Muscle of arm (tissue), 14 donors: ENCODE measurements at places on chromosomes 7 and 10. TPM values are rescaled to one million over a fixed set of nuclear protein-coding genes. Genes with fewer than 3 reads are reported as not detected.
A peak's percentile ranks its signal among the peaks of the same experiment; 100 is the strongest.

- no peak for DNase-seq
Observed at GRCh38 chr7:1053002-1053411, 8.7 kb downstream of the GPR146 start.

GRCh38 chr7:66847879-66848790 lies 72.9 kb upstream of the TMEM248 start:
- DNase-seq, result no peak

GRCh38 chr10:75718991-75719390 lies 287.6 kb downstream of the LRMDA start:
- no peak for DNase-seq

DNA sequence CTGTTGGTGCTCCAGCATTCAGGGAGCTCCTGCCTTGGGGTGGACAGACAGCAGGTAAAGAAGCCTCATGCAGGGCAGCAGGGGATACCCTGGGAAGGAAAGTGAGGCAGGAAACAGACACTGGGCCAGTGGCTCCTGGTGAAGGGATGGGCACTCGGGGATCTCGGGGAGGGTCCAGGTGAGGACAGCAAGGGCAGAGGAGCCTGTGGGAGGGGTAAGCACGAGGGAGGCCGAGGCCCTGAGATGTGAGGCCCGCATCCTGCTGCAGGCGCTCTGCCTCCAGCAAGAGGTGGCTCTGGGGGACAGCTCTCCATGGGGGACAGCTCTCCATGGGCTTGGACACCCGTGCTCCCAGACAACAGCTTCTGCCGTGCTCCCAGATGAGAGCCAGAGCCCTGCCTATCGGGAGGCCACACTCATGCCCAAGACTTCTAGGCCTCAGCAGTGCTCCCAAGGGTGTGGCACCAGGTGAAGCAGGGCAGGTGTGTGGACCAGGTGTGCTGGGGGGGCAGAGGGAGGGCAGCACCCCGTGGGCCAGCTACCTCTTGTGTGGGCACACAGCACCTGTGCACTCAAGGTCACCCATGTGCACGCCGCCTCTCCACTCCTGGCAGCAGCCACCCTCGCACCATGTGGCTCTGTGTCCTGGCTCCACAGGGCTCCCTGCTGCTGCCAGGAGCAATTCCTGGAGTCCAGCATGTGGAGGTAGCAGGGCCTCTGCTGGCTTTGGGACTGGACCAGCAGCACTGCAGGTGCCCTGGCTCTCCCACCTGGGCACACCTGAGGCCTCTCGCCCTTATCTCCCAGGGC lies 93.6 kb upstream of the INSIG1 start:
- DNase-seq, result no peak

DNA sequence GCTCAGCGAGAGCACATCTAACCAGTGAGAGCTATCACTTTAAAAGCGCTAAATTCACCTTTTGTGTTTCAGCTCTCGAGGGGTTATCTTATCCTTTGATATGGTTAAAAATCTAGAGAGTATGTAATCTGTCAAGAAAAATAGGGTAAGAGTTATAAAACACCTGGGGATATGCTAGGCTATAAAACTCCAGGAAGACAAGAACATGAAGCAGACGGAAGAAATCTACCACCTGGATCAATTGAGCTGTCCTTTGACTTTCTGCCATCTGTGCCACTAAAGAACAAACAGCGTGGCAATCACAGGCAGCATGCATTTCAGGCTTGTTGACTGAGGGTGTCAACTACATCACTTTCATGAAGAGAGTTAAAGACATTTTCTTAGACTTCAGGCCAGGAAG lies 83.1 kb downstream of the ZNF248 start:
- no peak for DNase-seq

CYP3A4 gene
- 0.08 TPM for polyA plus RNA-seq

DNA sequence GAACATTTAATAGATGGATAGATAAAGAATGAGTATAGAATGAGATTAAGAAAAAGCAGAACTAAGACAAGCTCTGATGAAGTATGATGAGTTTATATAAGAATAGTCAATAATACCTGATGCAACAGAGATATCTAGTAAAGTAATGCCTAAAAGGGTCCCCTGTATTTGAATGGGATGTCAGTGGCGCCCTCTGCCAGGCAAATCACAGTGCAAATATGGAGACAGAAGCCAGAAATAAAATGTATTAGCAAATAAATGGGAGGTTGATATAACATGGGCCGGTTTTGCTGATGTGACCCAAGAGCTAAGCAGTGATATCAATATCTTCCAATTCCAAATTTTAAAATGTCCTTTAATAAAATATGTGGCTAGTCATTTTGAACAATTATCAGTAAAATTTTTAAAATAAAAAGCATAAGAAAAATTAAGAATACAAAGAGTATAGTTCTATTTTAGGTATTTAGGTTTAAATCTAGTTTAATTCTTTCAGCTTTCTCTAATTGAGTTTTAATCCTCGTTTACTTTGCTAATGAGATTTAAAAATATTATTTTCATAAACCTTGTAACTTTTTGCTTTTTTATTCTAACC lies 62.6 kb downstream of the ADK start:
- peak; percentile 29 for DNase-seq

WDR86 gene
- 11.2 TPM for polyA plus RNA-seq

GRCh38 chr10:88966797-88967196 lies 14.2 kb upstream of the ACTA2 start:
- peak; percentile 29 for DNase-seq

GRCh38 chr7:129707910-129708499 lies 96.5 kb downstream of the NRF1 start:
- no peak for DNase-seq

DNA sequence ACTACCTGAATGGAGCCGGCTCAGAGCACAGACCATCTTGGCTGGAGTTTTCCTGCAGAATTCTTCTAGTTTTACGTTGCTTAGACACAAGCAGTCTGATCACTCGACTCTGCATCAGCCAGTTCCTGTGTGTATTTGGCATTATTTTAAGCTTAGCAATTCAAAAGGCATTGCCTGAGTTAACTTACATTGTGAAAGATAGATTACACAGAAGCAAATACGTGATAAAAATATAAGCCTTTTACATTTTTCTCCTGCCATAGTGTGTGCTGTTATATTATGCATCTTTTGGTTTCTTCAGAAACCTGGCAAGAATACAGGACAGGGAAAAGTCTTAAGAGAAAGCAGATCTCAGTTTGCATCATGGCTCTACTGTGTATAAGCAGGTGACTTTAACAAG lies 98.1 kb downstream of the LRRC4 start:
- no peak for DNase-seq

DNA sequence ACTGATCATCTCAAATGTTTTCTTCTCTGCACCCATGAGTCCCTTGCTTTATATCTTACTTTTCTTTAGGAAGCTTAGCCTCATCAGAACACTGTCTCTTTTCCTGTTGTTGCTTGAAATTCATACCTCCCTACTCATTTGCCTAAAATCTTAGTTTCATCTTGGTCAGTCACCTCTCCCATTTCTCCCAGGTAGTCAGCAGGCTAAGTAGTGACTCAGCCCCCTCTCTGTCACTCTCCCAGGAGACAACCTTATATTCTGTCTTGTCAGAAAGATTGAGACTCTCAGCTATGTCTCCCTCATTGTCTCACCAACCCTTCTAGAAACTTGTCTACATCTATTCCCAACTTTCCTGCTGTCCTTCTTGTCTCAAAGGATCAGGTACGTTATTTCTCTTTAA lies 280.9 kb downstream of the BBS9 start:
- DNase-seq, result no peak

GRCh38 chr7:95421847-95422444 lies 12.9 kb downstream of the PON2 start:
- DNase-seq, result no peak

DNA sequence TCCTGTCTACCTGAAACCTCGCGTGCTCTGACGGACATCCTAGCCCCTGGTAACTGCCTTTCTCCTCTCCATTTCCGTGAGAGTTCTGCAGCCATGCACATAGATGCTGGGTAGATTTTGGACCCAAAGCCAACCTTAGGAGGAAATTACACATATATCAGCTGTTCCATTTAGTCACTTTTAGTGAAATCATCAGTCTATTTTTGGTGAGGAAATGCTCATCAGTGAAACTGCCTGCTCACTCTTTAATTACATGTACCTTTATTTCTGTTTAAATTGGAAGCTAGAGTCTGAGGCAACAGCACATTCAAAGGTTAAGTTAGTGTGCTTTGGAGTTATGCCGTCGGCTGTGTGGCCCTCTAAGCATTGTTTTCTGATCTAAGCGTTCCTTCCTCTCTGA lies 231.3 kb downstream of the WDR37 start:
- no peak for DNase-seq

GRCh38 chr10:107409522-107409921 lies 245.0 kb upstream of the SORCS1 start:
- no peak for DNase-seq

DNA sequence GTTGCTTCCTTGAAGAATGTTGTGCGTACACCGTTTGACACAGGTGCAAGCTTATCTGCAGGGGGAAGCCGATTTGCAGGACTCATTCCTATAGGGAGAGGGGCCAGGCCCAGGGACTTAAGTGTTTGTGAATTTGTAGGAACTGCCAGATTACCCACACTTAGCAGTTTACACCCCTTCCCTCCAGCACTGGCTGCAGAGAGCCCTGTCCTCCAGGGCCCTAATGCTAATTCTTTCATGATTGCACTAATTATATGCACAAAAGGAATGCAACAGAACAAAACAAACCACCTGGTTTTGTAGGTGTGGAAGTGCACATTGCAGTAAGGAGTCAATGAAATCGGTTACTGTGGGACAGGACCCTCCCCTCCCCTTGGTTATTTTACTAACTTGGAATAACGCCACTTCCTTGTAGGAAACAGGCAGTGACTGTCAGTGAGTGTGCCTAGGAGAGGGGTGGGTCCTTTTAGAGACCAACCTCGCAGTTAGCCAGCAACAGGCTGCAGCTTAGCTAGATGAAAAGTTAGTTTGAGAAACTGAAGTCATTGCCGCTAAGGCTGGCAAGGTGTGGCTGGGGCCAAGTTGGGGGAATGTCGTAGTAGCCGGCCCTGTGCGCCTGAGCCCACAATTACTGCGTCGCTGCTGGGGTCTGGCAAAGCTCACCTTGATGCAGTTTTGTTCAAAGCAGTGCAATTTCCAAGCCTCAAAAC lies 60.6 kb downstream of the CUX1 start:
- DNase-seq, result no peak

DNA sequence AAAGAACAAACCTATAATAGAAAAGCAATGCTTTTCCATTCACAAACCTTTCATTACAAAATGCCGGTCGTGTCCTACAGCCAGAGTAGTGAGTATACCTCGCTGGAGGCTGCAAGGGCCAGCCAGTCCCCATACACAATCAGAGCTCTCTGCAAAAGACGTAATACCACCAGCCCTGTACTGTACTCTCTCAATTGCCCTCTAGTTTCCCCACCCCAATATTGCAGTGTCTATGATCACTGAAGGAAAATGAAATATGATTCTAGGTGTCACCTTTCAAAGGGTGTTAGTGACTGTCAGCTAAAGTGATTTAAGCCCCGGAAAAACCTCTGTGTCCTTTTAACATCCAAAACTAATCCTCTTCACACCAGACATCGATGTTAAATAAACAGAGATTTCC lies 24.8 kb downstream of the PLXNA4 start:
- no peak for DNase-seq

GRCh38 chr10:116281775-116282174 lies 8.8 kb upstream of the GFRA1 start:
- no peak for DNase-seq

CYP3A7 gene
- polyA plus RNA-seq, result not detected

HNRNPH3 gene
- 229 TPM for polyA plus RNA-seq

DNA sequence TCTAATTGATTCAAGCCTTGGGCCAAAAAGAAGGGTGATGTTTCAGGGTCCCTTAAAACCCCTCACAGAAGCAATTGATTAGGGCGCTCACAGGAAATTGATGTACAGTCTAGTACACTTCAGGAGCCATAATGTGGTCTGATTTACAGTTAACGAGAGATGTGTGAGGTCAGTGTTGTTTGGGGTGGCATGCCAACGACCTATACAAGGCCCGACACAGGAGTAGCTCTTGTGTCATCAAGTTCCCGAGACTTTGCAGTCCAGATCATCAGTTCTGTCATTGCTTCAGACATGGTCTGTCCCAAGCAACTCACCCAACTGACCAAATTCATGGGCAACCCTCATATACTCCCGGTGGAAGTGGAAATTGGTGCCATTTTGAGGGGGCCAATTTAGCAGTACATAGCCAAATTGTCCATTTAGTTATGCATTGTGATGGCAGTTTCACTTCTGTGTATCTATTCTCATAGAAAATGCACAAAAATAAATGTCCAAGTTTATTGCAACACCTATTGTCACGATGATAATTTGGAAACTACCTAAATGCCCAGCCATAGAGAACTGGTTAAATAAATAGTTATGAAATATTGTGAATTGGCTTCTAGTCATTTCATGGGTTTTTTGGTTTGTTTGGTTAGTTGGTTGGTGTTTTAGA lies 18.0 kb upstream of the ARID5B start:
- no peak for DNase-seq

GRCh38 chr10:81248886-81249285 lies 626.1 kb upstream of the NRG3 start:
- DNase-seq, result peak; percentile 6

AMPH gene
- 7.6 TPM for polyA plus RNA-seq

CCL26 gene
- polyA plus RNA-seq, result 0.85 TPM

- DNase-seq, result no peak
Observed at GRCh38 chr10:63446716-63447440, 18.9 kb downstream of the JMJD1C start.

GRCh38 chr7:52944921-52945320 lies 90.5 kb upstream of the POM121L12 start:
- DNase-seq, result no peak

DNA sequence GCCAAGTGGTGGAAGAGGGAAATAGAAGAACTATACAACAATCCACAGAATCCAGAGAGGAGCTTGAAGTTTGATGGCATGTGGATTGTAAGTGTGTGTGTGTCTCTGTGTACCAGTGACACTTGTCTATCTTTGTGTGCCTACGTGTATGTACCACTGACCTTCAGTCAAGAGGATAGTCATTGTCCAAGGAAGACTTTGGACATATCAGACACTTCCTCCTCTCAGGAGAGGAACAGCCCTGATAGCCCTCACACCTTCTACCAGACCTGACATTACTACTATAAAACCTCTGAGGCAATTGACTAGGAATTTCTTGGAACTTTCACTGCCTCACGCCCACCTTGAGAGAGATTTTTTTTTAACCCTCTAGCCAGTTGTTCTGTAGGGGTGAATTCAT lies 19.6 kb upstream of the MGAM2 start:
- no peak for DNase-seq

DNA sequence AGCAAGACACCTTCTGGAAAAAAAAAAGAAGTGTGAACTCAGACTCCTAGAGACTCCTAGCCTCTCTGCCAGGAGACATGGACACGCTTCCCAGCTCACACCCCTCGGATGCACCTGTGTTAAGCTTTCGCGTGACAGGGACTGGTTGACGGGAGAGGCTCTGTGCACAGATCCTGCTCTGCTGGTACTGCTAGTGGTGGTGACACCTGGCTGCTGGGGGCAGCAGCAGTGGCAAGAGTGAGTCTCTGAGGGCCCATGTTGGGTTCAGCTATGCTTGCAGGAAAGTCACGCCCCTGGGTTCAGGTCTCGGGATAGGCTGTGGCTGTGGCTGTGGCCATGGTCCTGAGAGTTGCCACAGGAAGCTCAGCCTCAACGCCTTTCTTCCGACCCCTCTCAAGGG lies 81.1 kb downstream of the XRCC2 start:
- no peak for DNase-seq

- no peak for DNase-seq
Observed at GRCh38 chr7:134548877-134549276, at the start of gene AKR1B15. Gene AKR1B15, plus strand, starts transcription at chr7:134549110. Its CDS starts 15,510 bp downstream, at chr7:134564620.

SUN3 gene
- not detected for polyA plus RNA-seq
